ENCODE measurements at places on chromosomes 13 and 19. TPM values are rescaled to one million over a fixed set of nuclear protein-coding genes. Genes with fewer than 3 reads are reported as not detected.

Gene CGB5
- total RNA-seq, result 1.1 TPM

Gene DIAPH3
- 0.23 TPM for total RNA-seq

Gene IER2
- 94.0 TPM for total RNA-seq

Gene BBC3
- total RNA-seq, result 9.9 TPM

Gene OR7D2
- total RNA-seq, result not detected

Gene MAST1
- 0.36 TPM for total RNA-seq

GRCh38 chr13:94622344-94622743 is 20.7 kb downstream of the GPR180 start:
- no peak for DNase-seq

DNA sequence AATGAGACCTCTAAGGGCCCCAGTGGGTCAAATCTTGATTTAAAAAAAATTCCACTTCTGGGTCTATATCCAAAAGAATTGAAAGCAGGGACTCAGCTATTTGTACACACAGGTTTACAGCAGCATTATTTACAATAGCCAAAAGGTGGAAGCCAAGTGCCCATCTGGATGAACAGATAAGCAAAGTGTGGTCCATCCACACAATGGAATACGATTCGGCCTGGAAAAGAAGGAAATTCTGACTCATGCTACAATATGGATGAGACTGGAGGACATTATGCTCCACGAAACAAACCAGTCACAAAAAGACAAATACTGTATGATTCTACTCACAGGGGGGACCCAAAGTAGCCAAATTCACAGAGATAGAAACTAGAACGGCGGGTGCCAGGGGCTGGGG is 76.7 kb downstream of the CACNA1A start:
- DNase-seq, result no peak

- DNase-seq, result no peak
Observed at GRCh38 chr19:13089139-13089856, 13.4 kb downstream of the LYL1 start.

- no peak for DNase-seq
Observed at GRCh38 chr19:39816287-39817048, 17.5 kb downstream of the DYRK1B start.

GRCh38 chr19:56273563-56274117 is 1.1 kb downstream of the EDDM13 start:
- DNase-seq, result no peak

DNA sequence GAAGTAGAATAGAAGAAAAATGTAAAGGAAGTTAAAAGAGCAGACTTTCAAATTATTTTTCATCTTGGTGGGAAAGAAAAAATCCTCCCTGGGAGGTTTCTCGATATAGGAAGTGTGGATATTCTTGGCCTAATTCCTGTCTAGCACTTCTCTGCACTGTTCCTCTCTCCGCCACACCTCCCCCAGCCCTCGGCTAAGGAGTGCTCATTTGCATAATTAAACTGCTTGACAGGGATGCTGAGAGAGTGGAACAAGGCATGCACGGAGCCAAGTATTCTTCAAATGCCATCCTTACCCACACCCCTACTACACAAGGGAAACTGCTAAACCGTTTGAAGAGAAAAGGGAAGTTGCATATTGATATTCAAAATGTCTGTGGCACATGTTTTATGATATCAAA is 511.0 kb upstream of the HTR2A start:
- no peak for DNase-seq
